ENCODE measurements at places on chromosomes 6 and 20.
A peak's percentile ranks its signal among the peaks of the same experiment; 100 is the strongest.

DNA sequence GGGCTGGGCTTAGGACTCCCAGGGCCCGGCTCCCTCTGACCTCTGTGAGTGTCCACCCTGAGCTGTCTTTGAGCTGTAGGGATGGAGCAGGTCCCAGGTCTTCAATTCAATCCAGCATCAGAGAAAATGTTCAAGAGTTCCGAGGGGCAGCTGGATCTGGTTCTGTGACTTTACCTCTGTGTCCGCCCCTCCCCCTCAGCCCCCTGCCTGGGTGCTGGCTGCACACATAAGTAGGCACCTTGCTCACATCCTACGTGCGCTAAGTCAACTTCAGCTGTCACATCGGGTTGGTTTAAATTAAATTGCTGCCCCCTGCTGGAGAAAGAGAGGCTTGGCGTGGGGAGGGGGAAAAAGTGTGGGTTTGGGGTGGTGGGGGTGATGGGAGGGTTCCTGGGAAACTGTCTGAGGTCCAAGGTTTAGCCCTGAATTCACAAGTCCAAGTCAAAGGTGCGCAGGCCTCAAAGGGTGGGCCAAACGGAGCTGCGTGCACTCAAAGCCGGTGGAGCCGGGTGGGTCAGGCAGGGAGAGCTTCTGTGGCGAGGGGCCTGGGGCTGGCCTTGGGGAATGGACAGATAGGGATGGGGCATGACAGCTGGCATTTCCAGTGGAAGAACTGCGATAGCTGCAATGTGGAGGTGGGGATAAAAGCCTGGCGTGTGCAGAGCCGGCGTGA, 3.0 kb downstream of the WFDC5 start:
- no peak for DNase-seq

GRCh38 chr6:37938909-37939308, 119.4 kb downstream of the ZFAND3 start:
- peak; percentile 23 for DNase-seq

DNA sequence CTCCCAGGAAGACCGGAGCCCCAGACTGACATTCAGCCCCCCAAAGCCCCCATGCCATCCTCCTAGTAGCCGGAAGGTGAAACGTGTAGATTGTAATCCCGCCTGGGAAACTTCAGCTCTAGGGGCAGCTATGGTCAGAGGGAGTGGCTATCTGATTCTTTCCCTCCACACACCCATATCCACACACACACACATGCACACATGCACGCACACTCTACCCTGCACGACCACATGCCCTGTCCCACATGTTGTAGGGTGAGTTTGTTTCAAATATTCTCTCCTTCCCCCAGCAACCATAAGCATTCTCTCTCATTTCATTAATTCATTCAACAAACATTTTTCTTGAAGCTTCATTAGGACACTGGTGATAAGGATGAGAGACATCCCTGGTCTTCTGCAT, 42.2 kb downstream of the MAFB start:
- DNase-seq, result no peak

GRCh38 chr6:91094806-91095475, 508.1 kb upstream of the MAP3K7 start:
- DNase-seq, result no peak

DNA sequence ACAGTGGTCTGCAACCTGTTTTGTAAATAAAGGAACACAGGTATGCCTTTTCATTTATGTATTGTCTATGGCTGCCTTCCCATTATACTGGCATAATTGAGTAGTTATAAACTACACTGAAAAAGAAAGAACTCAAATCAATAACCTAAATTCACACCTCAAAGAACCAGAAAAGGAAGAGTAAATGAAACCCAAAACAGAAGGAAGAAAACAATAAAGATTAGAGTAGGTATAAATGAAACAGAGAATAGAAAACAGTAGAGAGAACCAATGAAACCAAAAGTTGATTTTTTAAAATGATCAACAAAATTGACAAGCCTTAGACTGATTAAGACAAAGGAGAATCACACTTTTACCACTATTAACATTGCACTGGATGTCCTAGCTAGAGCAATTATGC, 34.7 kb downstream of the FAM184A start:
- DNase-seq, result no peak

GRCh38 chr20:4767084-4767483, 45.4 kb downstream of the PRND start:
- no peak for DNase-seq

GRCh38 chr6:87779542-87779941, 77.5 kb upstream of the AKIRIN2 start:
- DNase-seq, result no peak

DNA sequence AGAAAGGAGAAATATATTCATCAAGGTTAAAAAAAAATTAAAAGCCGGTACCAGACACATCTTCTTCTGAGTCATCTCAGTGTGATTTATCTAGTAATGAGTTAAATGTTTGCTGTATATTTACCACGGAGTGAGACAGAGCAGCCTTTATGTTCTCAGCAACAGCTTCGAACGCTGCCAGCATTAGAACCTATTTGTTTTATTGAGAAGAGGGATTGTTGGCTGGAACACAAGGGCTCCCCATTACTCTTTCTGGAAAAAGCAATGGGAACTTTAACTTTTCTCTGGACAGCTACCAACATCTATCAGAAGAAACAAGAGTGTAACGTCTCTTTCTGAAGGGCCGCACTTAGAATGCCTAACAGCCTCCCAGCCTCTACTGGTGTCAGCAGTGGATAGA, 105.3 kb upstream of the TAB2 start:
- DNase-seq, result no peak

DNA sequence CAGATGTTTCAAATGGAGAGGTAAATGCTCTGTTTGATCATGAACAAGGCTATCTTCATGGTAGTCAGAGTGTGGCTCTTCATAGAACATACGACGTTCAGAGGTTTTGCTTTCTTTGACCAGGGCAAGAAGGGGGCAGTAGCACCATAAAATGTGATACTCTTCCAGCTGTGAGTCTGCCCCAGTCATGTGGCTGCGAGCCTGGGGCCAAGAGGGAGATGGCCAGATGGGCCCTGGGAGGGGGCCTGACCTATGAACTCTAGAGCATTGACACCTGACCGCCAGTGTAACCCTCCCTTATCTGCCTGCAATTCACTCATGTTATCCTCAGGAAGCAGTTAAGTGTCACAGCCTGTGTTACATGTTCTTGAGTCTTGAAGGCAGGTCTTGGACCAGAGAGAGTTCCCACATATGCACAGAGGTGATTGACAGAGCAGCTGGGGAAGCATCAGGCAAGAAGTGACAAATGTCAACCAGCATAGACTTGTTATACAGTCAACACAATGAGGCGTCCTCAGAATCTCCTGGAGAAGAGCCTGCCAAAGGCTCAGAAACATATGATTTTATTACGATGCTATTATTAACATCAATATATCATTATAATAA, 55.0 kb downstream of the SCML4 start:
- DNase-seq, result peak; percentile 61

DNA sequence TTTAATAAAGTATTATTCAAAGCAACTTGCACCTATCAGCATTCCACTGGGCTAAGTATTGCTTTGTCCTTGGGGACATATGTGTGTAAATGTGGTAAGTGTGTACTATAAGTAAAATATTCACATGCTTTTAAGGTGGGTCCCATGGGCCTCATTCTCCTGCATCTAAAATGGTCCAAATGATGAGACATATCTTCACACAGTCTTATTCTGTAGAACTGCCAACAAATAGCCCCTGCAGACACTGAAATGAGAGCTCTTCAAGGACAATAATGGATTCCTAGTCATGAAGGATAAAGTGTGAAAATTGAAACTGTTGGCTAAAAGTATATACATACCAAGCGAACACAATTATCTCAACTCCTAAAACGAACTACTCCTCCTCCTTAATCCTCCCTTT, 81.8 kb downstream of the SMLR1 start:
- no peak for DNase-seq

GRCh38 chr20:50038574-50038991, 55.8 kb downstream of the SNAI1 start:
- no peak for DNase-seq

DNA sequence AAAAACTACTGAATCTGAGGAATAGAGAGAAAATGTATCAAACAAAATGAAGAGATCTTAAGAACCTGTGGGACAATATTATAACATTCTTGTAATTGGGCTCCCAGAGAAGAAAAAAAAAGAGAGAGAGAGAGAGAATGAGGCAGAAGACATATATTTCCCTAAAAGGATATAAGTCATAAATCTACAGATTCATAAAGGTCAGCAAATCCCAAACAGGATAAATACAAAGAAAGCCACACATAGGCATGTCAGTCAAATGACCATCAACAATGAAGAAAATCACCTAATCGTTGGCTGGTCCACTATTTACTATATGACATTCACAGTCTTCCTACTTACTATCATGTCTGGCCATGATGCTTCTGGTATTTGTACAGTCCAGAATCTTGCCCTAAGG, 190.3 kb downstream of the GMDS start:
- DNase-seq, result no peak

- DNase-seq, result no peak
Observed at GRCh38 chr6:30219244-30219643, 6.0 kb upstream of the TRIM26 start.

GRCh38 chr6:132499757-132500156, 13.2 kb downstream of the STX7 start:
- DNase-seq, result no peak

DNA sequence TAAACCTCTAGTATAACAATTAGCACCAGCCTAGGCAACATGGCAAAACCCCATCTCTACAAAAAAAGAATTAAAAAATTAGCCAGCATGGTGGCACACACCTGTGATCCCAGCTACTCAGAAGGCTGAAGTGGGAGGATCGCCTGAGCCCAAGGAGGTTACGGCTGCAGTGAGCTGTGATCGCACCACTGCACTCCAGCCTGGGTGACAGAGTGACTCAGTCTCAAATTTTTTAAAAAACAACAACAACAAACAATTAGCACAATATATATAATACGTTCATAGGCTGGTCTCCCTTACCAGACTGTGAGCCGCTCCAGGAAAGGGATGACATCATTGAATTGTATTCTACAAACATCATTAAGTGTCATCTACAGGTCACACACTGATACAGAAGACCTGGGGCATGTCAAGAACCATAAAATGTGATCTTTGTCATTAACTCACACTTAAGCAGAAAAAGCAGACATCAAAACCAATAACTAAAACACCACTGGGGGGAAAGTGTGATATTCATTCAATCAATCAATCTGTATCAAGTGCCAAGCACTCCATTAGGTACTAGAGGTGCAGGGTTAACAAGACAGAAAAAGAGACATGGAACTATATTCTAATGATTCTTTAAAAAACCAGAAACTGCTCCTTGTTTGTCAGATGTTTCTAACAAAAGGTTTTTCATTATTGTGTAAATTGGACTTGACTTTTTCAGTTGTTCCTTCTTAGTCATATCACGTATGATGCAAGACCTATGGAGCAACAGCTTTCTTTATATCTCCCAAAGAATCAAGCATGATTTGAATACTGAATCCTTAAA, 17.8 kb downstream of the MAP3K5 start:
- DNase-seq, result peak; percentile 67

- no peak for DNase-seq
Observed at GRCh38 chr6:135866445-135867123, 15.1 kb downstream of the PDE7B start.

GRCh38 chr6:81997090-81997926, 244.8 kb upstream of the TENT5A start:
- peak; percentile 90 for DNase-seq

DNA sequence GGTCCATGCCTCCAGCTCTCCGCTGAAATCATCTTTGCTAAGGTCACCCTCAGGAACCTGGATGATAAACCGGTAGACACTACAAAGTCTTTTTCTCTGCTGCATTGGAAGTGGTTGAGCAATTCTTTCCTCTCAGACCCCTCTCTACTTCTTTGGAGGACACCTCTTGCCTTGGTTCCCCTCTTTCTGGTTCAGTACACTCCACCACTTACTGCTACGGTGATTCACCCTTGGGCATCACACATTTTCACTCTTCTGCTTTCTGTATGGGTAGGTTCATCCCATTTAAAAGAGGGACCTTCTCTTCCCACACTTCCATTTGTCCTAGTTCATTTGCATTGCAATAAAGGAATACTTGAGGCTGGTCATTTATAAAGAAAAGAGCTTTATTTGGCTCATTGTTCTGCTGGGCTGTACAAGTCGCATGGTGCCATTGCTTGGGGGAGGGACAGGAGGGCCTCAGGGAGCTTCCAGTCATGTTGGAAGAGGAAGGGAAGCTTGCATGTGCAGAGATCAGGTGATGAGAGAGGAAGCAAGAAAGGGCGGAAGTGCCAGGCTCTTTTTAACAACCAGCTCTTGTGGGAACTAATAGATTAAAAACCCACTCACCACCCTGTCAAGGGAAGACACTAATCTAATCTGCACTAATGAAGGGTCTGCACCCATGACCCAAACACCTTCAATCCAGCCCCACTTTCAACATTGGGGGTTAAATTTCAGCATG, 149.7 kb upstream of the TMEM170B start:
- DNase-seq, result no peak

DNA sequence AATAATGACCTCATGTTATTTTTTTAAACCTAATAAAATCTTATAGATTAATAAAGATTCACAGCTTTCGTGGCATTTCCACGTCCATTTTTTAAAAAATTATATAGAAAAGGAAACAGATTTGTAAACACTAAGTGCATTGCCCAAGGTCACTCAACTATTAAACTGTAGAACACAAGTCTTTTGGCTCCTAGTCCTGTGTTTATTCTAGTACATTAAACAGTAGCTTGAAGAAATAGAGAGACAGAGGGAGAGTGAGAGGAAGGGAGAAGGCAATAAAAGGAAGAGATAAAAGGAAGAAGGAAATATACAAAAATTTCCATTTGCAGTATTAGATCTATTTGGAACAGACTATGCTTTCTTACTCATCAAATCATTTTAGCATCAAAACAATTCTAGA, 586.7 kb upstream of the CITED2 start:
- no peak for DNase-seq

- no peak for DNase-seq
Observed at GRCh38 chr6:124512431-124512830, 449.8 kb upstream of the RNF217 start.

DNA sequence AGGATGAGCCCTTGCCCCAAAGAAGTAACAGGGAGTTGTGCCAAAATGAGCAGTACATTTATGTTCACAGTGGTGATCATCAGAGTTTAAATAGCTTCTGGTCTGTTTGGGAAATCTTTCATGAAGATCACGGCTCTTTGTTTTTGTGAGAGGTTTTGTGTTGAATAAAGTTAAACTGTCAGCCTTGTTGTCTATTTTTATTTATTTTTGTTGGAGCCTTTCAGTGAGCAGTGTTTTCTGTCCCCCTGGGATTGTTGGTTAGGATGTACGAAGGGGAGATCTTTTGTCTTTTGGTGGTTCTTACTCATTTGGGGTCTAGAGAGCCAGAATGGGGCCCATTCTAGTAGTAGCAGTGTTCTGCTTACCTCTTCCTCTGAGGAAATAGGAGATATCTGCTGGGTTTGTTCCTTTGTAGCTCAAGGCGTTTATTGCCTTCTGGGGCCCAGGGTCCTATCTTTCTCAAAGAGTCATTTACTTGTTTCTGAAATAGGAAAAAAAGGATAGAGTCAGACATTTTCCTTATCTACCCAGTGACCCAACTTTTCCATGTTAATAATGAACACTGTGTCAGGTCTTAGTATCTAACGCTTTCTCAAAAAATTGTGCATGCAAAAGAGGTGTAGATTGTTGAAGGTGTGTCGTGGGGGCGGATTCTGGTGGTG, 157.4 kb downstream of the JARID2 start:
- no peak for DNase-seq
